ENCODE measurements at places on chromosomes 4 and X. TPM values are rescaled to one million over a fixed set of nuclear protein-coding genes. Genes with fewer than 3 reads are reported as not detected.

LRP2BP gene
- 0.07 TPM for total RNA-seq

EXOC1L gene
- total RNA-seq, result not detected

OPN1LW gene
- not detected for total RNA-seq

NDST4 gene
- not detected for total RNA-seq

GDPD2 gene
- 0.07 TPM for total RNA-seq

DMP1 gene
- not detected for total RNA-seq

PCDH10 gene
- 2.0 TPM for total RNA-seq

P2RY4 gene
- total RNA-seq, result not detected

PABPC1L2A gene
- total RNA-seq, result not detected

GRCh38 chr4:153758136-153758535, 1.7 kb downstream of the RNF175 start:
- no peak for DNase-seq

- no peak for DNase-seq
These were observed 20.4 kb upstream of the KIT start for GRCh38 chr4:54637325-54637724.

DNA sequence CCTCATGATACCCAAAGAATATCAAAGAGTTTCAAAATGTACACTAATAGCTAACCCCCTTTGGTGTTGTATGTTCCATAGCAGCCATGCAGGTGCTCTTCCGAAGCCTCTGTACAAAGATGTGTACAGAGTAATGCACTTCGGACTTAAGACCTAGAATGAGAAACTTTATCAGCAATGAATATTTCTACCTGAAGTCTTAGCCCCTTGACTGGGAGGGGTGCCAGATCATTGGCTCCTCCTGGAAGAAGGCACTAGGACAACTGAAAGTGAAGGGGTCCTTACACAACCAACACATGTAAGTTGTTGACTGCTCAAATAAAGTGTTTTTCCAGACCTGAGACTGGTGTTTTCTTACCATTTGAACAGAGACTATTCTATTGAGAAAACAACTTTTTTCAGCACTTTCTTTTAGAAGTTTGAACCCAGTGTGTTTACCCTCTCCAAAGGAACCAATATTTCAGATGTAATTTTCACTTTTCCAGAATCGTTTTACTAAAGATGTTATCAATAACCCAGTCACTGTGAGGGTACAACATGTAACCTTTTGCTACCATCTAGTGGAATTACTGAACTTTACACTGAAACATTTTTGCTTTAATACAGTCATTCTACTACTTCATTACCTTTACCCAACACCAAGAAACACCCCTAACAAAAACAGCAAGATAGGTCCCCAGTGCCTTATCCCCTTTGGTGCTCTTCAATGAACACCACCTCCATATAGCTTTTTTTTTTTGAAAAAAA, 33.3 kb upstream of the PRDX4 start:
- DNase-seq, result no peak

DNA sequence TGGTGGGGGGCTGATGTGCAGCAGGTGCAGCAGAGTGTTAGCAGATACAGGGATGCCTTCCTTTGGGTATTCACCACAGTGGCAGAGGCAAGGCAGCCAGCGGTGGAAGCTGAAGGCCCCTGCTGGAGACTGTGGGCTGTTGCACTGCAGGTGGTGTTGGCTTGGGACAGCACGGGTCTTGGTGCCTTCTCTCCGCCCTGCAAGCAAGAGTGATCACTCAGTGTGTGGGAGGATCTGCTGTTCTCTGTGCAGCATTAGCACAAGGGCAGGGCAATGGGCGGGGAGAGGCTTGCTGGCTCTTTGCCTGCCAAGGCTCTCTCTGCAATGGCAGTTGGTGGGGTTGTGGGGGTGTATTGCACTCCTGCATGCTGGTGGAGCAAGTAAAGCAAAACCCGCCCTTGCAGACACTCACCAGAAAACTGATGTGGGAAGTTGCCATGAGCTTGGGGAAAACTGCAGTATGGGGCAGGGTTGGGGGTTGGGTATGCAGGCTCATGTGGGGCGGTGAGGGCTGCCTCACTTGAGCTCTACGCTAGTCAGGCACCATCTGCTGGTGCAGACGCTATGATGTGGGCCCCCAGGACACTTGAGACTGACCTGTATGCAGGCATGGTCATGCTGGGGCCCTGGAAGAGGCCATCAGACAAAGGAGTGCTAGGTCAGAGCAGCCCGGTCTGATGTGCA, 820.8 kb upstream of the GRIA3 start:
- no peak for DNase-seq

GRCh38 chr4:185183622-185184281, 20.0 kb downstream of the CFAP97 start:
- peak; percentile 47 for DNase-seq

DNA sequence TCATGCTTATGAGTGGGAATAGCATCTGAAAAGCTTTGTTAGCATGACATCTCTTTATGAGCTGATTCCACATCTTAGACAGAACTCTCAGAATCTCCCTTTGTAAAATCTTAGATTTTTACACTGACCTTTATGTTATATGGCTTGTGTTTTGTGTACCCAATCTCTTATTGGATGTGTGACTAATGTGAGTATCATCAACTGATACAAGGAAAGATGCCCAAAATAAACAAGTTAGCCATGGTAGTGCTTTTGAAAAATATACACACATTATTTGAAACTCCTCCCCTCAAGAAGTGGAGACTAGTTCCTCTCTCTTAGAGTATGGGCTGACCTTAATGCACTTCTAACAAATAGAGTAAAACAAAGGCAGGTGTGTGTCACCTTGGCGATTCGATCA, 160.1 kb upstream of the NRK start:
- no peak for DNase-seq

- no peak for DNase-seq
These were observed 10.4 kb downstream of the SLC9B1 start for GRCh38 chr4:103008875-103009729.

GRCh38 chrX:72308566-72309296, 3.0 kb upstream of the CITED1 start:
- DNase-seq, result no peak

DNA sequence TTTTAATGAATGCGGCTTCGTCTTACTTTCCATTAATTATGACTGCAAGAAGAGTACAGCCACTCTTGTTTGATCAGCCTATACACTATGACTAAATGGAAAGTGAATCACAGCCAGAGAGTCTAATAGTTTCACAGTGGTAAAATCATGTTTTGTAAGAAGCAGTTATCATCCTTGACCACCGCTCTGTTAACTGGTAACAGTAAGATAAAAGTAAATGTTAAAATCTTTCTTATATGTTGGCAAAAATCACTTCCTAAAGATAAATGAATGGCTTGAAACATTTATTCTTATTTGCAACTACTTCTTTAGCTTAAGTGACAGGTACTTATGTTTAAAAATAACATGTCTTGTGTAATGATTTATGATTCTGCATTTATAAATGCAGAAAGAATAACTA, 13.2 kb downstream of the GALNT7 start:
- no peak for DNase-seq

- DNase-seq, result no peak
These were observed 1.4 kb downstream of the CD99 start for GRCh38 chrX:2692221-2693112.

GRCh38 chr4:145019346-145019745, 78.7 kb downstream of the ANAPC10 start:
- DNase-seq, result no peak

DNA sequence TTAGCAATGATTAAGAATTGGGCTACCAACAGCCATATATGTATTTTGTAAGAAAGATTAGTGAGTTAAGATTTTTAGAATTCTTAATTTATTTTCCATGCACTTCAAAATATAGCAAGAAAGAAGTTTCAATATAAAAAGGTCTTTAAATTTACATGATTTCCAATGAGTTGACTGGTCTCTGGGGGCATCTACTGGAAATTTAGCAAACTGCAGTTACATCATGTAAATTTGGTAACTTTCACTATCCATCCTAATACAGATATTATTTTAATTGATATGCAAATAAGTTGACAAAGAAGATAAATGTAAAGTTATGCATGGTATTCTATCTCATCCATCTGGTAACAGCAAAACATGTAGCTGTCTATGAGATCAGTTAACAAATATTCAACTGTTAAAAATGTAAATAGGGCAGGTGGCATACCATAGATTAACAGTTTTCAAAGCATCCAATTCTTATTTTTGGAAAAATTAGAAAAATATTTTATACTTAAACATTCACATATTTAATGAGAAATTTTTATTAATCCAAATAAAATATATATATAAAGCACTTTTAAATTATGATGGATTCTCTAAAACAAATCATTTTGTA, 29.1 kb downstream of the TTC29 start:
- DNase-seq, result no peak

GRCh38 chr4:101279377-101279871, 67.9 kb downstream of the PPP3CA start:
- DNase-seq, result no peak

GRCh38 chrX:37075892-37076595, 67.9 kb downstream of the FAM47C start:
- no peak for DNase-seq

GRCh38 chr4:1726146-1726934, 5.0 kb downstream of the TACC3 start:
- DNase-seq, result peak; percentile 56

- DNase-seq, result peak; percentile 2
These were observed 223.0 kb downstream of the TACR3 start for GRCh38 chr4:103496800-103497199.

DNA sequence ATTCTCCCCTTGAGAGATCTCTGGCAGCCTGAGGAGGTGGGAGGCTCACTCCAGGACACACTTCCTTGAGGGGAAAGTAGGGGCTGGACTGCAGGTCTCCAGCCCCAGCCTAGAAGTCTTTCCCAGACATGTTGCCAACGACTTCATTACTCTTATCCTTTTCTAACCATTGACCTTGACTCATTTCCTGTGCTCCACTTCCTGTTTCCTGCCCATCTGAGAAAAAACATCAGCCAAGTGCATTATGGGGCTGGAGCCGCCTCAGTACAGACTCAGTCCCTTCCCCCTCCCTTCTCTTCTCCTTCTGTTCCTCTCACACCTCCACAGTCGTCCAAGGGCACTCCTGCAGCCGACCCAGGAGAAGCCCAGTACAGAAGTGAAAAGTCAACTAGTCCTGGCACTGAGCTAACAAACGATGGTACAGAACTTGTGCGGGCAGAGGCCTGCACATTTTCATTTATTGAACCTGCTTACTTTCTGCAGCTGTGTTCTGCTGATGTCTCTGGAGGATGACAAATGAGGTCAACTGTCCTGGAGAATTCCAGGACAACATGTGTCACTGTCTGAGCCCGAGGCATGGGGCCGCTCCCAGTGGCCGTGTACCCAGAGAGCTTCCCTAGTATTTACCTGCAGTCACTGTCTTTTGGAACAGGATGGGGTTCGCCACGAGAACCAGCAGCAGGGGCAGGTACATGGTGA, 20.1 kb downstream of the GPR143 start:
- no peak for DNase-seq

DNA sequence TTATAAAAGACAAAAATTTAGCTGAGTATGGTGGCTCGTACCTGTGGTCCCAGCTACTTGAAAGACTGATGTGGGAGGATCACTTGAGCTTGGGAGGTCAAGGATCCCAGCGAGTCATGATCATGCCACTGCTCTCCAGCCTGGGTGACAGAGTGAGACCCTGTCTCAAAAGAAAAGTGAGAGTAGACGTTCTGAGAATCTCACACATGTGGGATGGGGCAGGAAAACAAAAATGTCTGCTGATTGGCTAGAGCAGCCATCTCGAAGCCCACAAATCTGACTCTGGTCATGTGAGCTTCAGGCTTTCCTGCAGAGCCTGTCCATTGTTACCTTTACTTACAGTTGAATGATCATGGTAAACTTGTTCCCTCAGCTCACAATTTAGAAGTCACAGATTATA, 23.1 kb upstream of the SLC9A7 start:
- no peak for DNase-seq

DNA sequence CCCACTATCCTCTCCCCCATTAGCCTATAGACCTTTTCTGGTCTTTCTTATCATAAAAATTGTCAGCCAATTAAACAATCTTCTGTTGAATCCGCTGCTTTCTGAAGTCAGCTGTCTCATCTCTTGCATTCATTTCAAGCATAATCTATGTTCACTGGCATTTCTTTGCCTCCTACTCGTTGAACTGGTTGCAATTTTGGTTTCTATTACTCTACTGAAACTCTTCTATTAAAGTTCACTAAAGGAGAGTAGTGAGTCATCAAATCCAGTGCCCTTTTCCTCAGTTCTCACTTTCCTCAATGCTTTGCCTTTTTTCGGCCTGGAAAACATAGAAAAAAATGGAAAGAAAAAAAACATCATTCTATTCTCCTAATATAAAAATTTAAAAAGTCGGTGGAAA, 23.9 kb upstream of the CXCL13 start:
- DNase-seq, result no peak

DNA sequence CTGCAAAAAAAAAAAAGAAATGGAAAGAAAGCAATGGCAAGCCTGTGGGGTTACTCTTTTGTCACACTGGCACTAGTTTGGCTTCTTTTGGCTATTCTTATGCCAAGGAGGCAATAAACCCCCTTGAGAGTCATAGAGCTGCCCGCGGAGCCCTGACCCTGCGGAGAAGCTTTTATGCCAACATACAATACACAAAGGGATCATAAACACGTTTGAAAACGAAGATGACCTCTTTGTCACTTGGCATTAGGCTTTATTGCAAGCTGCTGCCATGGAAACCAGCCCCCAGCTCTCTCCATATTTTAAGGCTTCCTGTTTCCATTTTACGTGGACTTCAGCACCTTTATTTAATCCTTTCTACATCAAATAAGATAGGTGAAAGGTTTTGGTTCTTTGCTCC, 7.6 kb downstream of the NEUROG2 start:
- DNase-seq, result no peak

- DNase-seq, result no peak
These were observed at the start of gene CLIC2 for GRCh38 chrX:155334486-155335336. Gene CLIC2, minus strand, starts transcription at chrX:155334614. Its CDS starts 187 bp downstream, at chrX:155334427.

Data from kidney epithelial cell (primary cell).